ENCODE measurements at places on chromosomes 13 and 19.

GRCh38 chr19:33397536-33398360 is 24.2 kb downstream of the CEBPG start:
- no peak for DNase-seq

DNA sequence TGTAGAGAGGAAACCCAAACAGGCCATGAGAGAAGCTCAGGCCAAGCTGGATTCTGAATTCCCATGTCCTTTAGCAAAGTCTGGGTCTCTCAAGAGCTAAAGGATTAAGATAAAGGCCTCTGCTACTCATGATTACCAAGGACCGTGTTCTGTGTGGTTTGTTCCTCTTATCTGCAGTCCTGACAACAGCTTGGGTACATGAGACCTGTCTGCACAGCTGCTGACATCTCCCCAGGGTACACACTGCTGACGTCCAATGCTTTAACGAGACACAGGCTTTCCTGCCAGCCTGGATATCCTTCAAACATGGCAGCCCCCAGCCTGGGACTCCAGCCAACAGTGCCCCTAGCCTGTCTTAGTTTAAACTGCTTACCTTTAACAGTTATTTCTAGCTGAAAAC is 211.0 kb downstream of the SLC7A1 start:
- DNase-seq = no peak

- DNase-seq = no peak
Observed at GRCh38 chr13:32804673-32805230, 211.5 kb upstream of the KL start.

- no peak for DNase-seq
Observed at GRCh38 chr19:43634872-43635560, 4.6 kb downstream of the CADM4 start.

GRCh38 chr19:52536448-52536800 is 9.0 kb downstream of the ZNF808 start:
- no peak for DNase-seq

- no peak for DNase-seq
Observed at GRCh38 chr19:13068085-13068846, 34.4 kb downstream of the LYL1 start.

DNA sequence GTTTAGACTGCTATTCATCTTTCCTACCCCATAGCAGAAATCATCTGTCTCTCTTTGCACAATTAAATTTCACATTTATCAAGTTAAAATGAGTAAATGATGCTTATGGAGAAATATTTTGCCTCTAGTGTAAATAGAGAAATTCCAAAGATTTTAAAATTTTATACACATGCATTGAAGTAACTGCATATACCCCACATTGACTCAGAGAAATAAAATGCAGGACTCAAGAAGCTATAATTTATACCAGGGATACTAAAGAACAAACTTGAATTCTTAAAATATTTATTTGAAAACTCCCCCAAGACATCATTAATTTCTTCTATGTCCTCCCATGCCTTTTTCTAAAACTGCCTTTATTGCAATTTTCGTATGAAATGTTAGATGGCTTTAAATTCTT is 165.8 kb downstream of the DIAPH3 start:
- no peak for DNase-seq

- DNase-seq = no peak
Observed at GRCh38 chr19:1001538-1002166, 1.4 kb downstream of the GRIN3B start.

DNA sequence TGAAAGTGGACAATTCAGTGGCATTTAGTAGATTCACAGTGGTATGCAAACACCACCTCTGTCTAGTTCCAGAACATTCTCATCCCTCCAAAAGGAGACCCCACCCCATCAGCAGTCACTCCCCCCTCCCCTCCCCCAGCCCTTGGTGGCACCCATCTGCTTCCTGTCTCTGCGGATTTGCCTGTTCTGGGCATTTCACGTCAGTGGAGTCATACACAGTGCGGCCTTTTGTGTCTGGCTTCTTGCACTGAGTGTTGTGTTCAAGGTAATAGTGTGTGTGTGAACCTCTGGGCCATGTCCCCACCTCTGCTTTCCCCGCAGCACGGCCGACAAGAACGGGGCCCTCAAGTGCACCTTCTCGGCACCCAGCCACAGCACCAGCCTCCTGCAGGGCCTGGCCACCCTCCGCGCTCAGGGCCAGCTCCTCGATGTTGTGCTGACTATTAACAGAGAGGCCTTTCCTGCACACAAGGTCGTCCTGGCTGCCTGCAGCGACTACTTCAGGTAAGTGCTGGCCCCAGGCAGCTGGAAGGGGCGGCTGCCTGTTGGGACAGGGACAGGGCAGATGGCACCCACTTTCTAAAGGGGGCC is 19.4 kb upstream of the CRTC1 start:
- DNase-seq = no peak

- no peak for DNase-seq
Observed at GRCh38 chr19:39299832-39300231, 3.6 kb downstream of the IFNL1 start.
